ENCODE measurements at places on chromosomes 4 and X.

- no peak for DNase-seq
These were observed 257.5 kb upstream of the SLC7A11 start for GRCh38 chr4:138499627-138500026.

- DNase-seq = no peak
These were observed 183.4 kb downstream of the ANKRD50 start for GRCh38 chr4:124529131-124529530.

- no peak for DNase-seq
These were observed 45.0 kb upstream of the LEF1 start for GRCh38 chr4:108213723-108214122.

DNA sequence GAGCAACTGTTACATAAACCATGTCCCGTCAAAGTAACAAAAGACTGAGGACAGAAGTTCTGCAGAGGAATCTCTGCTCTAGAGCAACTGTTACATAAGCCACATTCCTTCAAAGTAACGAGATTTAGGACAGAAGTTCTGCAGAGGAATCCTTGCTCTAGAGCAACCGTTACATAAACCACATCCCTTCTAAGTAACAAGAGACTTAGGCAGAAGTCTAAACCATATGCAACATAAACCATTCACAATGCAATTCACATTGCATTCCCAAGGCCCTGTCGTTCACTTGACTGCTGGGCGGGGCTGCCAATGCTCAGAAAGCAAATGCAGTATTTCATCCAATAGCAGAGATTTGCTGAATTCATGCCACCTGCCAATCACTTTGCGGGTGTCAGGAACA lies 124.4 kb upstream of the PUDP start:
- DNase-seq = no peak

DNA sequence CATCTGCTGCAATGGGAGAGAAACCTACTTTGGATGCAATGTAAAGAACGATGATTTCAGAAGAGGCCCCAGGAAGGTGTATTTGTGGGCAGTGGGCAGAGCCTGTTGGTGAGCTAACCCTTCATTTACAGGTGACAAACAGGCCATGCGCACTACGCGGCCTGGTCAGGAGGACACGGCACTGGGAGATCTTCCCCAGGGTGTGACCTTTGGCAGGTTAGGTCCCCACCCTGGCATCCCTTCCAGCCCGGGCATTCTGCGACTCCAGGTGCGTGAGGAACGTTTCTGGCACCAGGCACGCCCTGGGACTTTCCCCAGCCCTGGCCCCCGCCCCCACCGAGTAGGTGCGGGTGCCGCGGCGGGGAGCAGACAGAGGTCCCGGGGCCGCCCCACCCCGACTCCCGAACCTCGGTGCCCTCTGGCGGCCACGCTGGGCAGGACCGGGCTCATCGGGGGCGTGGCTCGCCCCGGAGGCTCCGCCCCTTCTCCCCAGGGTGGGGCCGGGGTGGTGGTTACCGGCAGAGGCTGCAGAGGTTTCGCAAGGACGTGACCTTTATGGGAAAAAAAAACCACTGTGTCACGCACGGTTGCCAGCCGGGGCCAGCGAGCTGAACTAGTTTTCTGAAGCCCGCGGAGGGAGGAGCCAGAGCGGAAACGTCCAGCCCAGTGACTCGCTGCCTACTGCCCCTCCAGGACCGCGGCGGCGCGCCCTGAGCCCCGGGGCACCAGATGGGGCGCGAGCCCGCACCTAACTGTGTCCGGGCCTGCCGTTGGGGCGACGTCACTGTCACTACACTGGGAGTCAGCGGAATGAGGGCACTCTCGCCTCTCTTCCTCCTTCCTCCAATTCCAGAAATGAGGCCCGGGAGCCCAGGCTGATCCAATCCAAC lies 5.0 kb upstream of the NYX start:
- peak; percentile 79 for DNase-seq

- DNase-seq = no peak
These were observed 9.1 kb downstream of the SMAD1 start for GRCh38 chr4:145490796-145491195.

GRCh38 chr4:41548305-41548880 lies 10.4 kb downstream of the LIMCH1 start:
- no peak for DNase-seq

DNA sequence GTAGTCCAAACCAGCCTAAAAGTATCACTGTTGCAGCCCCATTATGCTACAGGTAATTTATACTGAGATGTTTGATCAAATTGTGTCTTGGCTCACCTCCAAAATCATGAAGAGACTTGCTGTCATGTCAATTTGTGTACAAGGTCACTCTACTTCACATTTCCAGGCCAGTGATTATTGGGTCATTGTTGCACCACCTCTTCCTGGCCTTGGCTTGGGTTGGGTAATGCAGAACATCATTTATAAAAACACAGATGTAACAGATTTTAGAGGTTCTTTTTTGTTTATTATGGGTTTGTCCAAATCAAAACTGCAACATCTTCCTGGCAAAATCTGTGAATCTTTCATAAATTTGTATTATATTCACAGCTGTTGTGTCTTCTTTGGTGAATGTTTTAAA lies 459.5 kb downstream of the ANKRD50 start:
- no peak for DNase-seq

DNA sequence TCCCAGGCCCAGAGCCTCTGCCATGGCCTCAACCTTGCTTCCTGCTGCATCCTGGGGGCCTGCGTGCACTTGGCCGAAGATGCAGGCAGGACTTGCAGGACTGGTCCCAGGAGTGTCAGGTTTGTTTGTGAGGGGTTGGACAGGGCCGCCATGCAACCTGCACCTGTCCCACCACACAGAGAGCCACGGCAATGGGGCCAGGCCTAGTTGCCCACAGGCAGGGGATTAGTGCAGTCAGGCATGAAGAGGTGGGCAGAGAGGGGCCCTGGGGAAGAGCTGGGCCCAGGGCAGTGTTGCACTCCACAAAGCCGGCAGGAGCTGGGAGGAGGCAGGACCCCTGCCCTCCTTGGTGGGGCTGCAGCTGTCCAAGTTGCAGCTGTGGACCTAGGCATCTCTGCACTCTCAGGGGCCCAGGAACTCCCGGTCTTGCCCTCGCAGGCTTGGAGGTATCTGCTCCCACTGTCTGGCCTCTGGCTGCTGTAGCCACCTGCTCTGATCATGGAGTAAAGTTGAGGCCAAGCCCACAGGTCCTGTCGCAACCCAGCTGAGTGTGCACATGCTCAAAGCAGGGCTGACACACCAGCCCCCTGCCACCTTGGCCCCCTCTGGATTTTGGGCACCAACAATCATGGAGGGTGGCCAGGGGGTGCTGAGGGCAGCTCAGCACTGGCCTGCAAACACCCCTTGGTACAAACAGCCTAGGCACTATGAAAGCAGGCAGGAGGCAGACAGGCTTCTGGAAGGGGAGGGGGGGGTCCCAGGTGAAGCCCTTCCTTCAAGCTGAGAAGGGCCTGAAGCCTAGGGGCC lies 190.4 kb upstream of the PCDH10 start:
- DNase-seq = no peak
